ENCODE measurements at places on chromosomes 6 and 20. TPM values are rescaled to one million over a fixed set of nuclear protein-coding genes. Genes with fewer than 3 reads are reported as not detected.

DNA sequence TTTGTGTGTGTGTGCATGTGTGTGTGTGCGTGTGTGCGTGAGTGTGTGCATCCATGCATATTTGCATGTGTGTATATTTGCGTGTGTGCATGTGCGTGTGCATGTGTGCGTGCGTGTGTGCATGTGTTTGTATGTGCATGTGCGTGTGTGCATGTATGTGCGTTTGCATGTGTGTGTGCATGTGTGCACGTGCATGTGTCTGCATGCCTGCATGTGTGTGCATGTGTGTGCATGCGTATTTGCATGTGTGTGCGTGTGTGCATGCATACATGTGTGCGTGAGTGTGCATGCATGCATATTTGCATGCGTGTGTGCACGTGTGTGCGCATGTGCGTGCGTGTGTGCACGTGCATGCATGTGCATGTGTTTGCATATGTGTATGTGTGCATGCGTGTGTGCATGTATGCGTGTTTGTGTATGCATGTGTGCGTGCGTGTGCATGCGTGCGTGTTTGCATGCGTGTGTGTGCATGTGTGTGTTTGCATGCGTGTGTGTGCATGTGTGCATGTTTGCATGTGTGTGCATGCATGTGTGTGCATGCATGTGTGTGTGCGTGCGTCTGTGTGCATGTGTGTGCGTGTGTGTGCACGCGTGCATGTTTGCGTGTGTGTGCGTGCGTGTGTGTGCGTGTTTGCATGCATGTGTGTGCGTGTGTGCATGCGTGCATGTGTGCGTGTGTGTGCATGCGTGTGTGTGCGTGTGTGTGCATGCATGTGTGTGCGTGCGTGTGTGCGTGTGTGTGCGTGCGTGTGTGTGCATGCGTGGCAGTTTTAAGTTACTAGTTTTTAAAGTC lies 57.7 kb upstream of the SMOC2 start:
- H3K4me1 ChIP-seq: peaks cover 22% of the 10 kb centered on the region
- H3K4me3 ChIP-seq: no peak overlapping the region
- peaks cover 2% of the 10 kb centered on the region for H3K27me3 ChIP-seq
- no peaks in the 10 kb centered on the region for H3K36me3 ChIP-seq

OPN5 gene
- not detected for total RNA-seq

GRCh38 chr6:139711804-139712585 lies 337.5 kb upstream of the CITED2 start:
- H3K27ac ChIP-seq: no peak overlapping the region
- no peaks in the 10 kb centered on the region for H3K27me3 ChIP-seq
- H3K36me3 ChIP-seq: no peaks in the 10 kb centered on the region
- no peak overlapping the region for H3K4me3 ChIP-seq
- no peak for DNase-seq

- peaks cover 1% of the 10 kb centered on the region for H3K36me3 ChIP-seq
- H3K4me3 ChIP-seq: no peak overlapping the region
- H3K4me1 ChIP-seq: peaks cover 31% of the 10 kb centered on the region
These were observed 6.7 kb downstream of the C6orf132 start for GRCh38 chr6:42135722-42136121.

RSPH3 gene
- total RNA-seq: 8.3 TPM

GRCh38 chr6:2485116-2485515 lies 239.7 kb upstream of the GMDS start:
- no peak for DNase-seq
- peaks cover 9% of the 10 kb centered on the region for H3K4me1 ChIP-seq
- no peaks in the 10 kb centered on the region for H3K27me3 ChIP-seq

GRCh38 chr6:138592749-138593123 lies 93.4 kb upstream of the NHSL1 start:
- H3K4me1 ChIP-seq: peaks cover 29% of the 10 kb centered on the region
- no peaks in the 10 kb centered on the region for H3K27me3 ChIP-seq
- H3K4me3 ChIP-seq: peak overlapping the region; percentile 66

GRCh38 chr6:10403385-10404106 lies 11.3 kb downstream of the TFAP2A start:
- no peak for DNase-seq
- H3K36me3 ChIP-seq: no peaks in the 10 kb centered on the region
- peaks cover 23% of the 10 kb centered on the region for H3K27me3 ChIP-seq
- peak overlapping the region; percentile 80 for H3K4me3 ChIP-seq

- peaks cover 60% of the 10 kb centered on the region for H3K36me3 ChIP-seq
- H3K27ac ChIP-seq: peak overlapping the region; percentile 96
- DNase-seq: no peak
- H3K27me3 ChIP-seq: no peaks in the 10 kb centered on the region
- no peak overlapping the region for H3K4me3 ChIP-seq
- peaks cover 100% of the 10 kb centered on the region for H3K4me1 ChIP-seq
These were observed 63.4 kb downstream of the TRAM2 start for GRCh38 chr6:52513464-52513863.

GRCh38 chr6:14020551-14020950 lies 95.8 kb downstream of the RNF182 start:
- H3K27ac ChIP-seq: no peak overlapping the region
- peaks cover 5% of the 10 kb centered on the region for H3K4me1 ChIP-seq
- no peak overlapping the region for H3K4me3 ChIP-seq
- no peak for DNase-seq
- H3K36me3 ChIP-seq: no peaks in the 10 kb centered on the region

DNA sequence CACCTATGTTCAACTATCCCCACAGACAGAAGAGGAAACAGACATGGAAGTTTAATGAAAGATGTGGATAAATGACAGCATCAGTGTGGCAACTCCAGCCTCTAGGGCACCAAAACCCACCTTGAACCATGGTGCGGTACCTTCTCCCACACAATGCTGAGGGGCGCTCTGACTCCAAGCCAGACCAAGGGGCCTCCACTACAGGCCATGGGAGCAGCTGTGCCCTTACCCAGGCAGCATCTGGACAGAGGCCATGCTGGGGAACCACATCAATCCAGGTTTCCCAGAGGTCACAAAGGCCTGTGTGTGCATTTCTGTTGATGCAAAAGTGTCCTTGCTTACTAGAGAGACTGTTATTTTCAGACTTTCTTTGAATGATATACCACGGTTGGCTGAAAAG lies 4.1 kb downstream of the PRR18 start:
- no peaks in the 10 kb centered on the region for H3K36me3 ChIP-seq
- H3K27me3 ChIP-seq: peaks cover 18% of the 10 kb centered on the region

GRCh38 chr6:31666337-31666965 lies 571 bp downstream of the CSNK2B start:
- DNase-seq: no peak
- no peaks in the 10 kb centered on the region for H3K27me3 ChIP-seq

SNPH gene
- total RNA-seq: 12.0 TPM

GRCh38 chr6:127190552-127190951 lies 72.1 kb downstream of the RSPO3 start:
- no peak overlapping the region for H3K4me3 ChIP-seq
- H3K36me3 ChIP-seq: no peaks in the 10 kb centered on the region
- H3K27me3 ChIP-seq: no peaks in the 10 kb centered on the region
- no peak overlapping the region for H3K27ac ChIP-seq

GRCh38 chr6:40661726-40662125 lies 74.6 kb upstream of the LRFN2 start:
- no peaks in the 10 kb centered on the region for H3K36me3 ChIP-seq
- DNase-seq: no peak
- no peaks in the 10 kb centered on the region for H3K4me1 ChIP-seq
- H3K4me3 ChIP-seq: no peak overlapping the region

DNA sequence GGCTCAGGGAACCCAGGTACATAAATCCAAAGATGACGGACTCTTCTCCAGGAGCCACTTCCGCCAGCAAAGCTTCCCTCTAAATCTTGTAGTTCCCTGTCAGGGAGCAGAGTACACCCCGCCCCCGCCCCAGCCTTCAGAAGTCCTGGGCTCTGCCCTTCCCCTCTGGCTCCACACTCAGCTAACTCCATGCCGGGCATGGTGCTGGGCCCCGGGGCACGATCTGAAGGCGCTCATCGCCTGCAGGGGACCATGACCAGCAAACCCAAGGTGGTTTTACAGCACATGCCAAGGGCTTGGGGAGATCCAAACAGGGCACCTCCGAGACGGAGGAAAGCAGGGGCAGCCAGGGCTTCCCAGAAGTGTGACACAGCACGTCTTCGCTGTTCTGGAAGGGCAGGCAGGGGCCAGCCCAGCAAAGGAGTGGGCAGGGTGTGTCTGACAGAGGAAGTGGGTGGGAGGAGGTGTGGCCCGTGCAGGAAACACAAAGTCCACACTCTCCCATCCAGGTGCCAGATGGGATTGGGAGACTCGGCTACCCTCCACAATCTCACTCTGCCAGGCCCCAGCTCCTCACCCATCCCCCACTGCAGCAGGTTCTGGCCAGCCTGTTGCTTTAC lies 41.6 kb upstream of the SLC22A2 start:
- H3K27ac ChIP-seq: no peak overlapping the region
- no peaks in the 10 kb centered on the region for H3K27me3 ChIP-seq
- H3K4me3 ChIP-seq: no peak overlapping the region

SPAG4 gene
- 8.6 TPM for total RNA-seq

DNA sequence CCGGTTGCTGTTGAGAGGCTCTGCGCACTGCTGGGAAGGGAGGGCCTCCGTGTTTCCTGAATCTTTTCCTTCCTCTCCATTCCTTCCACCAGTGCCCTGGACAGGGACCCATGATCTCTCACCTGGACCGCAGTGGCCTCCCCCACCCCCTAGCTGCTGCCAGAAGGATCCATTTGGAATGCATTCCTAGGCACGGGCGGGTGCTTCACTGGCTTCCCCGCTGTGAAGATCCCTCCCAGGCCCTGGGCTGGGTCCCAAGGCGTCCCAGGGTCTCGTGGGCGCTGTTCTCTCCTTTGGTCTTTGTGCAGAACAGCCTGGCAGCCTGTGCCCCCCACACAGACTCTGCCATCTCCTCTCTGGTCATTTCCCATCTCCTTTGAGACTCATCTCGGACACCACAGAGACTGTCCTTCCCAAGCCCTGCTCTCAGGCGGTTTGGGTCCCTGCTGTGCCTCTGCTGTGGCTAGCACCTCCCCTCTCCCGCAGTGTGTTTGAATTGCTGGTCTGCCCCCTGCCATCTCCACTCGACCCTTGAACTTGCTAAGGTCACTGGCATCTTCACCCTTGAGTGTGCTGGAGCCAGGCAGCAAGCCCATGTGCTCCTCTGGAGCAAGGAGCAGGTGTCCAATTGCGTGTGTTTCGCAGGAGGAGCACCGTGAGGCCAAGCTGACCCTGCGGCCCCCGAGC lies 59.0 kb downstream of the TCP11 start:
- no peaks in the 10 kb centered on the region for H3K27me3 ChIP-seq
- H3K36me3 ChIP-seq: peaks cover 34% of the 10 kb centered on the region
- no peak overlapping the region for H3K27ac ChIP-seq
- H3K4me1 ChIP-seq: peaks cover 13% of the 10 kb centered on the region
- no peak for DNase-seq

GRCh38 chr20:47950124-47950912 lies 165.0 kb upstream of the SULF2 start:
- DNase-seq: no peak
- peaks cover 5% of the 10 kb centered on the region for H3K36me3 ChIP-seq
- H3K27ac ChIP-seq: no peak overlapping the region
- H3K27me3 ChIP-seq: peaks cover 28% of the 10 kb centered on the region
- no peak overlapping the region for H3K4me3 ChIP-seq
- H3K4me1 ChIP-seq: peaks cover 14% of the 10 kb centered on the region

DNA sequence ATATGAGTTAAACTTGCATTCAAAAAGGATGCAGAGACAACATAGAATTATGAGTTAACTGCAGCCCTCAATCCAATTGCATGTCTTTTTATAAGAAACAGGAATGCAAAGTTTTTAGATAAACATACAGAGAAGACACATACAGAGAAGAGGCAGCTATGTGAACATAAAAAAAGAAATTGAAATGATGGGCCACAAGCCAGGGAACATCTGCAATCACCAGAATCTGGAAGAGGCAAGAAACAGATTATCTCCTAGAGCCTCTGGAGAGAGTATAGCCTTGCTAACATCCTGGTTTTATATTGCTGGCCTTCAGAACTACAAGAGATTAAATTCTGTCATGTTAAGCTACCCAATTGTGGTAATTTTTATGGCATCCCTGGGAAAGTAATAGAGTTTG lies 257.2 kb upstream of the EYS start:
- peaks cover 2% of the 10 kb centered on the region for H3K27me3 ChIP-seq
- H3K36me3 ChIP-seq: no peaks in the 10 kb centered on the region
- no peak for DNase-seq
- no peaks in the 10 kb centered on the region for H3K4me1 ChIP-seq
- H3K27ac ChIP-seq: no peak overlapping the region

- no peak overlapping the region for H3K4me3 ChIP-seq
- peaks cover 44% of the 10 kb centered on the region for H3K27me3 ChIP-seq
- DNase-seq: no peak
- H3K4me1 ChIP-seq: peaks cover 8% of the 10 kb centered on the region
These were observed 2.3 kb downstream of the LIN28B start for GRCh38 chr6:104959026-104959858.

- DNase-seq: no peak
- H3K4me3 ChIP-seq: no peak overlapping the region
- H3K27me3 ChIP-seq: peaks cover 52% of the 10 kb centered on the region
- H3K36me3 ChIP-seq: peaks cover 3% of the 10 kb centered on the region
These were observed 3.1 kb downstream of the BPIFB4 start for GRCh38 chr20:33082546-33082945.

LAMA2 gene
- 1.9 TPM for total RNA-seq

DNA sequence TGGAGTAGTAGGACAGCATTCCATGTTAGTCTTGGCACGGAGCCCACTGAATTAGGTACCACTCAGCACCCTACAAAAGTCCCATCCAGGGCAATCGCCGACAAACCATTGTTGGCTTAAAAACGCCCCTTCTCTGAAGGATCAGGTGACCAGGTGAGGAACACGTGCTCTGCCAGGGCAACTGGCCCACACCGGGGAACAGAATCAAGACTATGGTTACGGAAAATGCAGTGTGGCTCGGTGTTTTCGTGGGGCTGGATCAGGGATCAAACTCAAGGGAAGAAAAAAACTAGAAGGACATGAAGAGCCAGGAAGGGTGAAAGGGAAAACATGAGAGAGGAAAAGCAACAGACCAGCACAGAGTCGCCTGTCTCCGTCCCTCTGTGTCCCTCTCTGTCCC lies 177.8 kb upstream of the ARID1B start:
- no peak overlapping the region for H3K27ac ChIP-seq
- H3K4me3 ChIP-seq: no peak overlapping the region
- H3K27me3 ChIP-seq: peaks cover 11% of the 10 kb centered on the region
- H3K36me3 ChIP-seq: no peaks in the 10 kb centered on the region
- H3K4me1 ChIP-seq: peaks cover 8% of the 10 kb centered on the region
- DNase-seq: no peak

All from chondrocyte (in vitro differentiated cells).